Naive thymus-derived CD8-positive, alpha-beta T cell (primary cell): ENCODE measurements at places on chromosomes 5 and 9. TPM values are rescaled to one million over a fixed set of nuclear protein-coding genes. Genes with fewer than 3 reads are reported as not detected.

DNA sequence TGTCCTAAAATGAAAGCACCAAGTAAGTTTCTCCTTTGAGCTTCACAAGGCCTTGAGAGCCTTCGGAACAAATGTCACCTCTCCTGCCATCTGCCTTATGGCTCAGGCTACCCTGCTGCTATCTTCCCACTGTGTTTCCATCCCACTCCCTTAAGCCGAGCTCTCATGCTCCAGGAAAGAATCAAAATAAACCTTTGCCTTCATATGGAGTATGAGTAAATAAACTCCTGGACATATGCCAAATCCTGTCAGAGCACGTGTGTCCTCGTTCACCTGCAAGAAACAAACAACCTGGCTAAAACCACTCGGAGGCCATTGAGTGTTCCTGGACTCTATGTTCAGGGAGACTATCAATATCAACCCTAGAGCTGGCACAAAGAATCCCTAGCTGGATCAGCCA lies 122.3 kb upstream of the CCDC112 start:
- no peak for DNase-seq

DNA sequence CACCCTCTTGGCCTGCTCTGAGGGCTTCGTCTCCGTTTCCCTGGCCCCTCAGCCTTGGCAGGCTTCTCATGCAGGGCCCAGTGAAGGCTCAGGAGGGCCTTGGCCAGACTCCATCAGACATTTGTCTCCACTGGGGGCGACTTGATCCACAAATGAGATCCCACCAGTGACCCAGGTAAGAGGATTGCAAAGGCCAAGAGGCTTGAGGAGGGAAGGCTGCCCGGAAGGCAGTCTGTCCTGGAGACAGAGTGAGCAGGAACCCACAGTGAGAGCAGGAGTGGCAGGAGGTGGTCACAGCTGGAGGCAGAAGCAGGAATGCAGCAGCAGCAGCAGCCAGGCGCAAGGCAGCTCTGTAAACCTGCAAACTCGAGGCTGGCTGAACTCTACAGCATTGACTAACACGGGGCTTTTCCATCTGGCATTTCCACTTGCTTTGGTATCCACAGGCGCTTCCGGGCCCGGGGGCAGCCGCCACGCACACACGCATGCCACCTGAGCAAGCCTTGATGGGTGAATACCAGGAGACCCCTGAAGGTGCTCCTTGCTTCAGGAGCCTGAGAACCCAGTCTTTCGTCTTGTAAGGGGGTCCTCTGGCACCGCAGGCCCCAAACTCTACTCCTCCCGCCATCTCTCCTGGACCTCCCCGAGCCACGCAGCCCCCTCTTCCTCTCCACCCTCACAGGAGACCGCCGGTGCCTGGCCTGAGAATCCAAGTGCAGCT lies 14.7 kb downstream of the MGAT1 start:
- no peak for DNase-seq

Gene LMX1B
- total RNA-seq = not detected

GRCh38 chr5:91361055-91361701 lies 21.9 kb downstream of the ARRDC3 start:
- no peak for DNase-seq

DNA sequence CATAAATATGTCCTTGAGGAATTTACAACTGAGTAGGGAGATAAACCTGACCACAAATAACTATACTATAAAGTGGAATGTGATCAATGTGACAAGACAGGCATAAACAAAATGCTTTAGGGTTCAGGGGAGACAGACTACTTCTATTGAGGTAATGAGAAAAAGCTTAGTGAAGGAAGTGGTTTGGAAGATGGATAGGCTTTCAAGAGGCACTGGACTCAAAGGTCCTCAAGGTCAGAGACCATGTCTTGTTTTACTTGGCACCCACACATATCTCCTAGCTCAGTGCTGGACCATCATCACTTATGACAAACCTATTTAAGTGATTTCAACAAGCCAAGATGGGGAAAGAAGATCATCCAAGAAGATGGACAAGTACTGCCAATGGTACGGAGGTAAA lies 257.8 kb downstream of the BNC2 start:
- DNase-seq = no peak

Gene SPATA31A1
- total RNA-seq = not detected

DNA sequence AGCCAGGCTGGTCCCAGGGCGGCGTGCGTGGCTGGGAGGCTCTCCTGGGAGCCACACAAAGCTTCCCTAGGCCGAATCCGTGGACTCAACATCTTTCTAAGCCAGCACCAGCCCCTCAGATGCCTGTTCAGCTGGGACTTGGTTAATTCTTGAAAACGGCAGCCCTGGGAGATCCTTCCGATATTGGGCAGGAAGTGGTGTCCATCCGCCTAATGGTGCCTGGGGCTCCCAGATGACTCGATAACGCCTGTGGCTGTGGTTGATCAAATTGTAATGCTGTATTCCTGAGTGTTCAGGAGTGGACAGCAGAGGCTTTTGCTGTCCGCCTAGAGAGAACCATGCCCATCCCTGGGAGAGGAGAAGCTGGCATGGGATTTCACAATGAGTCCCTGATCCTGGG lies 14.1 kb downstream of the KCNT1 start:
- DNase-seq = no peak

Gene FAM221B
- not detected for total RNA-seq

Gene ADRB2
- 2.1 TPM for total RNA-seq

- DNase-seq = no peak
These were observed 714 bp upstream of the ZNF608 start for GRCh38 chr5:124746916-124747790.

Gene NR5A1
- total RNA-seq = not detected

- DNase-seq = no peak
These were observed 30.7 kb downstream of the RAI14 start for GRCh38 chr5:34686762-34687268.

Gene MTAP
- 46.0 TPM for total RNA-seq

Gene PAPPA
- total RNA-seq = not detected

- no peak for DNase-seq
These were observed 697 bp upstream of the PRUNE2 start for GRCh38 chr9:76906647-76906975.

Gene SLC6A19
- total RNA-seq = not detected

- no peak for DNase-seq
These were observed 37.1 kb downstream of the CAST start for GRCh38 chr5:96699186-96699820.

DNA sequence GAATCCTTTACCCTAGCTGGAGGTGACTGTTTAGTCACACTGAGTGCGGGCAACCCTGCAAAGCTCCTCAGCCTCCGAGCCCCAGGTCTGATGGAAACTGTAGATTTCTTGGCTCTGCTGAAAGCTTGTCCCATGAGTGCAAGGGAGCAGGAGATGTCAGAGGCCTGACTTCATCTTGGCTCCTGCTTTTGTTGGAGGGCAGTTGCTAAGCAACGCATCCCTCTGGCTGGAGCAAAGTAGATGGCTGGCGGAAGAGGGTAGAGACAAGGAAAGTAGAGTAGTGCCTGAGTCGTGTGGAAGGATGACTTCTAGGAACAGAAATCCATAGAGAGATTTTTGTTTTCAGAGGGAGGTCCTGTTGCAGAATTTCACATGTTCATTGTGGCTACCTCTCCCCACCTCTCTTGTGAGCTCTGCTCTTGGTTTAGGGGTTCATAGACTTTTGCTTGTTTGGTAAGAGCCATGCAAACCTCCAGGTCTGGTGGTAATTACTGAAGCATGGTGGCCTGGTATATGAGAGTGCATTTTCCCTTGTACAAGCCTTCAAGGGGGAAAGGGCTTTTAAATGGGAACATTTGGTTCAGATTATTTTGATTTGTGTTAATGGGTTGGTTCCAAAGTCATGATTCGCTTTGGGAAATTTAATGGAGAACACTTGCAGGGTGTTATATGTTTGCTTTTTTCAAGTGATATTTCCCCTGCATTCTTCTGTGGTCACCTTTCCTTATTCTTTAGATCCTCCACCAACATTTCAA lies 71.5 kb downstream of the ARHGAP26 start:
- no peak for DNase-seq

Gene PCDHGC5
- total RNA-seq = not detected

DNA sequence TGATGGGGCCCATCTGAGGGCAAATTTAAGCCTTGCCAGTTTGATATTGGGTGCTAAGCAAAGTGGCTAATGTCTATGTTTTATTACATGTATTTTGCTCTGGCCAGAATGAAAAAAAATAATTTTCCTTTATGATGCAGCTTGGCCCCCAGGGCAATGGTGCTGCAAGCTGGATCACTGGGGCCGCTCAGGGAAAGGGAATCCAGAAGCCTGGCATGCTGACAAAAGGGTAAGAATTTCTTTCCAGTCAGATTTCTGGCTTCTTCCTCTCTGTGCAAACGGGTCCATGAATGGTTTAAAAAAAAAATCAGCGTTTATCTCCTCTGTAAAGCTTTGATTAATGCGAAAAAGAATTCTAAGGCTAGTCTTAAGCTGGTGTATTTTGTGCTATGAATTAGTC lies 138.4 kb downstream of the MAPKAP1 start:
- no peak for DNase-seq

Gene ADAMTSL2
- 0.66 TPM for total RNA-seq

- DNase-seq = no peak
These were observed 47.0 kb upstream of the RETREG1 start for GRCh38 chr5:16663840-16664239.

DNA sequence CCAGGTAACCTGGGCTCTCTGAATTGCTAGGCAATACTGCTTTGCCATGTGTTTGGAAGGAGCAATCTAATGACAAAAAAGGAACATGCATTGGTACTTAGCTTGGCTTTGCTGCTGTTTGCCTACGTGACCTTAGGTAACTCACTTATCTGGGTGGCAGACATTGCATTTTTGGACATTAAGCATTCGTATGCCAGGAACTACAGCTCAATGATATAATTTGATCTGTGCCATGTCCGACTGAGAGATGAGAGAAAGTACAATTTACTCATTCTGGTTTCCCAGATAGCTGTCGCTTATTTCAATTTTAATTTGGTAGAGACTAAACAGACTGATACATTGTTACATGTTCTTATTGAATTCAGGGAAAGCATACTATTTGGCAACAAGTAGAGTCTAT lies 63.2 kb upstream of the FRRS1L start:
- DNase-seq = no peak

Gene ZNF474
- total RNA-seq = 0.42 TPM

Gene URM1
- total RNA-seq = 44.5 TPM

GRCh38 chr9:112849363-112849922 lies 41.2 kb downstream of the SLC46A2 start:
- DNase-seq = no peak

- DNase-seq = no peak
These were observed 41.3 kb downstream of the CAST start for GRCh38 chr5:96703384-96703920.

DNA sequence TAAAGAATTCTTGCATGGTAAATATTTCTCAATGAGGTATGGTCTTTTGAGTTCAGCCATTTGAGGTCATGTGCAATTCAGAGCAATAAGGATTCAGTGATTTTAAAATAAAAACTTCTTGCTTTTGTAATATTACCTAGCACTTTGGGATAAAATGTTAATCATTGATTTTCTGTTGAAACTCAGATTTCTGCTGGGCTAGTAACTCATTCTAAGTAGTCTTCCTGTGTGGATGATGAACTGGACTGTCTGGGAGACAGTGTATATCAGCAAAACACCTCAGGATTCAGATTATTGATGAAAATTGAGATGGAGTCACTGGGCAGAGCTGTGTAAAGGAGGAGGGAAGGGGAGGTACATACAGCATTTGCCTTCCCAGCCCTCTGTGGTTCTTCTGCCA lies 10.8 kb upstream of the PSAT1 start:
- no peak for DNase-seq

Gene GABRA1
- not detected for total RNA-seq

Gene CDH12
- total RNA-seq = not detected

GRCh38 chr5:38317868-38318267 lies 59.5 kb downstream of the EGFLAM start:
- DNase-seq = no peak

DNA sequence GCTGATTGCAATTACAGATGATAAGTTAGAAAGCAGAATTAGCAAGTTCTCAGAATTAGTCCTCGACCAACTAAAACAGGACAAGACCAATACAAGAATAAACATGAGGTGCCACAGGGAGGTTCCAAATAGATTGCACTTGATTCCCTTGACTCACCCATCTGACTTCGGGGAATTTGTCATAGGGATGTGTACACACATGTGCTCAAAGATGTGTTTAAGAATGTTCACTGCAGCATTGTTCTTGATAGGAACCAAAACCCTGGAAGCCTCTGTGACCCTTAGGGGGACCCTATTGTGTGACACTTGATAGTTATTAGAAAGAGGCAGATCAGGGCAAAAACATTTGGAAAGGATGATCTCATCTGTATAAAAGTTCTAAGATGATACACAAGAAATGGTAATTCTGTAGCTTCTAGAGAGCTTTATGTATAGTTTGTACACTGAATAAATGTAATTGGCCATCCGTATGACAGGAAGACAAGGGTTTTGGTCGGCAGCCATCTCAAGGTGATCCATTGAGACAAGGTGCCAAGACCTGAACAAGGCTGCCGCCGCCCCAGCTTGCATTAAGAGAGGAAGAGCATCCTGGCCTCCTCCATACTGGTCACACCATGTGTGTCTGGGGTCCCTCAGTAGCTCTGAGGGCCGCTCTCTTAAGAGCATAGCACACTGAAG lies 48.2 kb upstream of the GARNL3 start:
- no peak for DNase-seq

- no peak for DNase-seq
These were observed 86.7 kb upstream of the SPATA31C2 start for GRCh38 chr9:88224938-88225337.

DNA sequence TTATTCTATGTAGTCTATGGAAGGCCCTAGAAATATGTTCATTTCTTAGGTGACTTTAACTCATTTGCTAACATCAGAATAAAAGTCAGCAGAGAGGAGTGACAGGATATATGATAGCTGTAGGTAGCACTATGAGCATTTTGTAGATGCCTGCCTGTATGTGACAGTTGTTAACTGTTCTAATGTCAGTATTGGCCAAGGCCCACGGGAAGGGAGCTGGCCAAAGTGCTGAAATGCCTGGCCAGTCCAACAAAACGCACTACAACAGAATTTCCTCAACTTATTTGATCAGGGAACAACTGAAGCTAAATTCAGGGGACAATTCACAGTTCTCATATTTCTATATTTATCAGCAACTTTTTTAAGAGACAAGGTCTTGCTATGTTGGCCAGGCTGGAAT lies 20.8 kb downstream of the SV2C start:
- no peak for DNase-seq

GRCh38 chr5:107933326-107933725 lies 262.6 kb upstream of the EFNA5 start:
- DNase-seq = no peak

DNA sequence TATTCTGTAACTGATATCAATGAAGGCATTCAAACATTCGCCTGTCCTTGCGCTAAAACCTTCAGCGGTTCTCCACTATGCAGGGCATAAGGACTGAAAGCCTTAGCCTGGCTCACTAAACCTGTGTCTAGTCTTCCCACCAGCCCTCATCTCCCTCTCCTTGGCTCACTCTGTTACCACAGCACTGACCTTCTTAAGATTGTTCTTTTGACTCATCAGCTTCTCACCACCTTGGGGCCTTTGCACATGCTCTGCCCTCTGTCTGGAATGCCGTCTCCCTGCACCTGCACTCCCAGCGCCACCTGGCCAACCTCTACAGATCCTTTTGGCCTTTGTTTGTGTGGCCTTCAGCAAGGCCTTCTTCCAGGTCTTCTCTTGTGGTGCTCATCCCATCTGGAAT lies 131.8 kb upstream of the IER5L start:
- no peak for DNase-seq
